ENCODE measurements at places on chromosomes 2 and 18.

DNA sequence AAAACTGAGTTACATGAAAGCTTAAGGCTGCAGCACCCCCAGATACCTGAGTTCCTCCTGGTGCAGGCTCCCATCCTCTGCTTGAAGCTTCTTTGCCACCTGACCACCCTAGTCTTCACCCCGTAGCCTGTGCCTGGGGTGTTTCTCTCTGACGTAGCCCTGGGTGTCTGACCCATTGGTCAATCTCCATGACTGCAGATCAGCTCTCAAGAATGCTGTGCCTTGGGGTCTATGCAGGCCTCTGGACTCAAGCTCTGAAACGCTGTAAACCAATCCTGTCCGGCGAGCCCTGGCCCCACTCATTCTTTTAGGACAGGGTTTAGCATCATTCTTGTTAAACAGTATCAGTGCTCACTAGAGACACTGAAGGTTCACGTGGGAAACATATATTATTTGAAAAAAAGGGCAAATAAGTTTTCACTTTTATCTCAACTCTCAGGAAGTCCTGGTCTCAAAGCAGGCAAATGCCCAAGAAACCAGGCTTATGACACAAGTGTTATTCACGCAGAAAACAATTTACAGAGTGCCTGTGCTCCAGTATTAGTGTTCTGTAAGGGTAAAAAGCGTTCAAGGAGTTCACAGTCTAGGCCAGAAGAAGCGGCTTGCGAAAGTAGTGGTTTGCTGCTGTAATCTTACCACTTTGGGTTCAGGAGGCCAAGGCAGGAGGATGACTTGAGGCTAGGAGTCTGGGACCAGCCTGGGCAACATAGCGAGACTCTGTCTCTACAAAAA, 22.8 kb upstream of the PPP4R1 start:
- no peak for DNase-seq

GRCh38 chr18:31667185-31667584, 17.2 kb downstream of the B4GALT6 start:
- DNase-seq, result no peak

DNA sequence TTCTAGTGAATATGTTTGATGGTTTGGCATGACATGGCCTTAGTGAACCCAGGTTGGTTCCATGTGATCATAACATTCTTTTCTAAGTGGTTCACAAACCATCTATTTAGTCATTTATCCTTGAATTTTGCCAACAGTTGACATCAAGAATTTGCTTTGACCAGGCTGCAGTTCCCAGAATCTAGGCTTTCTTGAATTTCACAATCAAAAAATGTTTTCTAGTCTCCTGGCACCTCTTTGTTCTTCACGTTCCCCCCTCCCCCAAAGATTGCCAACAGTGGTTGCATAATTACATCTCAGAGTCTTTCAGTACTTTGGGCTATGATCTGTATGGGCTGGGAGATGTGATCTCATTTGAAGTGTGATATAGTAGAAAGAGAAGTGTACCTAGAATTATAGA, 124.0 kb downstream of the GATA6 start:
- DNase-seq, result no peak

DNA sequence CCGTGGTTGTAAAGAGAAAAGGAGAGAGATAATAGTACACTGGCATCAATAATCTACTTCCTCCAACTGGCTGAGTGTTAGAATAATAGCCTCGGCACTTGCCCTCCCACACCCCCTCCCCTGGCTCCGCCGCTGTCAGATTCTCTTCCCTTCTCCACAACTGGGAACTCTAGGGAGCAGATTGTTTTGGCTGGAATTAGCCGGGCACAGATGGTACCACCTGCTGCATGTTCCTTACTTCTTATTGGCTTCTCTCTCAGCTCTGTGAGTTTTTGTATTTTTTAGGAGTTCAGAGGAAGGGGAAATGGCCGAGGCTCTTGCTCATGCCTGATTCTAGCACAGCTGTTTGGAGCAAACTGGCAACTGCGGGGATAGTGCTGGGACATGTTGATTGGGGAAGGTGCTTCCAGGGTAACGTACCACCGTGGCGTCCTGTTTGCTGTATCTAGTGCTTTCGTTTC, 140.0 kb downstream of the ZEB2 start:
- no peak for DNase-seq

- DNase-seq, result no peak
Observed at GRCh38 chr2:36871068-36871707, 95.1 kb downstream of the STRN start.

DNA sequence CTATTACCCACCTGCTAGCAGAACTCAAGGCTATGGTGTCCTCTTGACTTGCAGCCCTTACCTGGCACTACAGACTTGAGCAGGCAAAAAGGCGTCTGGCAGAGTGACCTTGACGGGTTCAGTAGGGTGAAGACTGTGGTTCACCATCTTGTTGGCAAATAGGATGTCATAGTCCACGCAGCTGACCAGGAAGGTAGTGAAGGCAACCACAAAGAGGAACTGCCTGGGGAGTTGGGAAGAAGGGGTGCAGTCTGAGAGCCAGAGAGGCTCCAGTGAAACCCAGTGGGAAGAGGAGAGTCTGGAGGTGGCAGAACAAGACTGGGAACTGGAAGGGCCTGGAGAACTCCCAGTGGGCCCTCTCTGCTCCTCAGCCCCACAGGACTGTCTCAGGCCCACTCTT, 4.1 kb downstream of the ATG9A start:
- DNase-seq, result no peak

GRCh38 chr2:163081754-163082153, 243.2 kb upstream of the KCNH7 start:
- DNase-seq, result no peak

GRCh38 chr2:144111437-144111836, 408.5 kb downstream of the ZEB2 start:
- no peak for DNase-seq

- DNase-seq, result no peak
Observed at GRCh38 chr18:6881034-6881820, 151.7 kb downstream of the ARHGAP28 start.

DNA sequence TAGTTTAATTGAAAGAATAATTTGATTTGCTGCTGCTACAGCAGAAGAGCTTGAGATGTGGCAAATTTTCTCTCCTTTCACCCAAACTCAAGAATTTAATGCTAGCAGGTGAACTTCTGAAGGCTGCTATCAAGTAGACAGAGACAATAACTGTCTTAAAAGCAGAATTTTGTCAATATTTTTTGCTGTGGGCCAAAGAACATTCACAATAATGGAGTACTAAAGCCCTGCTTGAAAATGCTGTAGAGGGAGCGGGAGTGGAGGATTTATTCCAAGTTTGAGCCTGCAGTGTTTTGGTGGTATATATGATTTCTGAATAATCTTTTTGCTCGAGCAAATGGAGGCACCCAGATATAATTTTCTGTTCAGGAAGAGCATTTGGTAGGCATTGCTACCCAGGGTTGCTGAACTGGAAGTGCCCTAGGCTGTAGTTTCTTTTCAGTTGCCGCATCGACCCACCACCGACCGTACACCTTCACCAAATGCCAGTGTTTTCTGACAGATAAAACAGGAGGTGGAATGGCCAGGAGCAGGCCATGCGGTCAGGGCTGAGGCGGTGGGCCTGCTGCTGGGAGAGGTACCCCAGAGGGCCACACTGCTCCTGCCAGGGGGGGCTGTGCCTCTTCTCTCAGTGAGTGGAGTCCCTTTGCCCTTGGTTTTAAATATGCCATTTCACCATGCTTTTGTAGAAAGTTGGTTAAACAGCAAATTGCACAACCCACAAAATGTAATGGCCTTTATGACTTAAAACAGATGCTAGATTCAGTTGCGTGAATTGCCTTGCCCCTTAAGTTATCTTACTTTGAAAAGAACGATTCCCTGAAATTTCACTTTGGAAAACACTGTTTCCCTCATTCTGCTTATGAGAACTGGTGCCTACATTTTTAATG, 36.4 kb downstream of the TSHZ1 start:
- no peak for DNase-seq

DNA sequence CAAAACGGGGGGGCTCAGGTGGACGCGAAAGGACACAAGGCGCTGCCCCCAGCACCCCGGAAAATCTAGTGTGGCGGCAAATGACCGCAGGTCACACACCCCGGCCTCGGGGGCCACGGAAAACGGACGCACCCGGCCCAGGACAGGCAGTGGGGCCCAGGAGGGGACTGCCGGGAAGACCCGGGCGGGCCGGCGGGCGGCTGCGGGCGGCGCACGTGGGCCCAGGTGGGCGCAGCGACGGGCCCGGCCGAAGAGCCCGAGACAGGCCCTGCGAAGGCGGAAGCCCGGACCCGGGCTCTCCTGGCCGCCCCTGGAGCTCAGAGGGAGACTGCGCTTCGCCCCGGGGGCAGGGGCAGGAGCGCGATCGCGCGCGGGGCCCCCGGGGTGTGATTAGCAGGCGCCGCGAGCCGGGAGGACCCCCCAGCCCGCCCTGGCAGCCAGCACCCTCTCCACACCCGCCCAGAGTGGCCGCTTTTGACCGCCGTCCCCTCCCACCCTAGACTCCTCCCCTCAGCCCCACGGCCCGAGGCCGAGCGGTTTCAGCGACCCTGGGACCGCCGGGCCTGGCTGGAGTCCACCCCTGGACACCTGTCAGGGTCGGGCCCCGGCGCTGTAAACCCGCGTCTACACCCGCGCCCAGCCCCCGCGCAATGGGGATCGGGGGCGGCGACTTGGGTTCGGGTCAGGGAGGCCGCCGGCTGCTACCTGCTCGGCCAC, 773 bp downstream of the MBP start:
- DNase-seq, result no peak

GRCh38 chr2:29607038-29607420, 314.4 kb downstream of the ALK start:
- no peak for DNase-seq

DNA sequence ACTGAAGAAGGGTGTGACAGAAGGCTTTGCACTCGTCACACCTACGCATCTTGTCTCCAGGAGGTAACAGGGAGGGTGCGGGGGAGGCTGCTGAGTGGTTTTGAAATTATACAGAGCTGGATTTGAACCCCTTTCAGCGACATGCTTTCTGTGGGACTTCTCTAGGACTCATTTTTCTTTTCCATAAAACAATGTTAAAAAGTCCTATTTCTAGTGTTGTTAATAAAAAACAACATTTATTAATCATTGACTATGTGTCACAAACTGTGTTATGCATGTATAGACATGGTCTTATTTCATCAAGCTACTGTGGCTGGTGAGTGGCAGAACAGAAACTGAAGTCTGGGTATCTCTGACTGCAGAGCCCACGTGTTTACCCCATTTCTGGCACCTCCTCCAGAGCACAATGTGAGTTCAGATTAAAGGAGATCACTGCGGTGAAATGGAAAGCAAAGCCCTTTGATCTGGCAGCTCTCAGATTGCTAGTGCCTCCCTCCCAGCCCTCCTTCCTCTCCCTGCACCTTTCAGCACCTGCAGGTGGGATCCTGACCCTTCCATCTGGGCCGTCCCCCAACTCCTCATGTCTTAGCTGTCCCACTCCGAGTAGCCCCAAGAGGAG, 315.5 kb upstream of the MYT1L start:
- DNase-seq, result no peak

DNA sequence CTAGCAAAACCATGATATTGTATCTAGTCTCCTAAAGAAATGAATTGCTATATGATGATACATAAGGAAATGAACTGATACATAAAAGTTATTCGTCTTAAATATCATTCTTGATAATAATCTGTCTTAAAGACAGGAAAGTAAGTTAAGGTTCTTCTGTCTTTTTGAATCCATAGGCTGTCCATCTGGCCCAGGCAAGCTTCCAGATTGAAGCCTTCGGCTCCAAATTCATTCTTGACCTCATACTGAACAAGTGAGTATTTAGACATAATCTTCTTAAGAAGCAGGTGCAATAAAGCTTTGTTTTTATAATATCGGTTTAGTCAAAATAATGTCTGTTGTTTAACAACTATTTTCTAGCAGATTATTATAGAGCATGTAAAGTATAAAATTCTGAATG, 37.7 kb downstream of the ADAM23 start:
- no peak for DNase-seq

DNA sequence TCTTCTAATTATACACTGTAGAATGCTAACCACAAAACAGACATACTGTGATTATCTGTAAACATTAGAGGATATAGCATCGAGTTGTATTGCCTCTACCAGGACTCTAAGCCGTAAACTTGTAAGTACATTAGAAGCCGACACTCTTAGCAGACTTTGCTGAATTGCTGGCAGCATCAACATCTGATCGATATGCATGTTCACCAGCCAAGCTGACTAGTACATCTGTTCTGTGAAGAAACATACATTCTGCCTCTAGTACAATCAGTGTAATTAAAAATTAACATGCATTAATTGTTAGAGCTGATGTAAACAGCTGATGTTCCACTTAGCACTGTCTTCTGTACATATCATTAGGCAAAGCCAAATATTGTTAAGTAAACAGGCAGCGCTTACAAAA, 502.2 kb downstream of the NR4A2 start:
- no peak for DNase-seq

GRCh38 chr18:77081390-77081778, 51.2 kb downstream of the MBP start:
- DNase-seq, result no peak

DNA sequence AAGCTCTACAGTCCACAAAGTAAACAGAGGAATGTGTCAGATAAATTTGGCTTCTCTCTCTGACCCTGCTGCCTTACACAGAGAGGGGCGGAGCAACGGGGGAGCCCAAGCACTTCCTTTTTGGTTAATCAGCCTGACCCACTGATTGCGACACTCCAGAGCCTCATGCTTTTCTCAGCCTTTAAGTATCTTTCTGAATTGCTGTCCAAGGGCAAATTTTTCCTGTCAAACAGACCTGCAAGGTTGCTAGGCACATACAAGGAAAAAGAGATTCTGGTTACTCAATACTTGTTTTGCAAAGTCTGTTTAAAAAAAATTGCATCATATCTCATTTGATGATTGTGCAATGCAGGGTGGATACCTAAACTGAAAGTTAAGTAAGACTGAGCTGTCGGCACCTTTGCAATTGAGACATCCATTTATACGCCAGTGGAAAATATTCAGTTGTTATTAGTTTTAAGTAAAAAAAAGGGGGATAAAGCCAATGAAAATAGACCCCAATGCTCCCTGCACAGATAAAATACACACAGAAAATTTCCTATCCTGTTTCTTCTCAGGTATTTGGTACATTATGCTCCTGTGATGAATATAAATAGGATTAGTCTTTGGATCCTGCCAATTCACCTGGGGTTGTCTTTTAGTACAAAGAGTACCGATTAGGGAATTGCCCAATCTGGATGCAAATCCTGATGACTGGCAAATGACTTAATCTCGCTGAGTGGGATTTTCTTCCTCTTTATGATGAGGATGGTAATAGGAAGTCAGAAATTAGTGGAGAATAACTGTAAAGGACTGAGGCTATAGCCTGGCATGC, 260.2 kb upstream of the TRIB2 start:
- peak; percentile 21 for DNase-seq

GRCh38 chr2:230927711-230928341, 2.8 kb upstream of the GPR55 start:
- no peak for DNase-seq

GRCh38 chr2:133054297-133054696, 384.3 kb upstream of the LYPD1 start:
- DNase-seq, result no peak

GRCh38 chr2:20421336-20421987, 25.4 kb upstream of the RHOB start:
- DNase-seq, result no peak

DNA sequence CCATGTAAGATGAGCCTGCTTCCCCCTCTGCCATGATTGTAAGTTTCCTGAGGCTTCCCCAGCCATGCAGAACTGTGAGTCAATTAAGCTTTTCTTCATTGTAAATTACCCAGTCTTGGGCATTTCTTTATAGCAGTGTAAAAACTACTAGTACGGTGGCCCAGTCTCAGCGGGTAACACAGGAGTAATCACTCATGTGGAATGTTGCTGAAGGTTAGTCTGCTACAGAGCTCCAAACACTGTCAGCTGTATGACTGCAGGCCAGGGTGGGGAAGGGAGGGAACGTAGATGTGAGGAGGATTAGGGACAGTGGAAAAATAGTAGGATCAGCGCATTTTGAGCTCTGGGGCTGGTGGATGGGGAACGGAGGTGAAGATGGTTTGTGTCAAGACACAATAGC, 711.2 kb upstream of the SOX11 start:
- no peak for DNase-seq
